Upper lobe of right lung (tissue), 1 donor: ENCODE measurements at places on chromosomes 3 and 15. TPM values are rescaled to one million over a fixed set of nuclear protein-coding genes. Genes with fewer than 3 reads are reported as not detected.

CACNA2D2 gene
- 119 TPM for total RNA-seq

SLC25A20 gene
- 26.0 TPM for total RNA-seq

FMN1 gene
- 33.5 TPM for total RNA-seq

PARP15 gene
- 9.7 TPM for total RNA-seq

GPR156 gene
- total RNA-seq = 0.09 TPM

PPP1R14D gene
- total RNA-seq = 1.3 TPM

FEZF2 gene
- total RNA-seq = not detected

GHRL gene
- total RNA-seq = 2.2 TPM

MINAR1 gene
- 0.26 TPM for total RNA-seq

DUOX1 gene
- total RNA-seq = 327 TPM

SAMD7 gene
- not detected for total RNA-seq

SERP1 gene
- total RNA-seq = 132 TPM

EBLN2 gene
- total RNA-seq = 4.0 TPM

TPM1 gene
- 229 TPM for total RNA-seq

ATP8B4 gene
- 9.4 TPM for total RNA-seq

CFAP44 gene
- 10.3 TPM for total RNA-seq

DAPK2 gene
- total RNA-seq = 73.3 TPM

CCR9 gene
- not detected for total RNA-seq

KLHL40 gene
- total RNA-seq = not detected

SPINK8 gene
- not detected for total RNA-seq

ALDH1A2 gene
- total RNA-seq = 27.3 TPM

DUOXA2 gene
- total RNA-seq = not detected

SCG5 gene
- total RNA-seq = 0.96 TPM

CAMKV gene
- not detected for total RNA-seq

ANO10 gene
- total RNA-seq = 30.6 TPM

TNFSF10 gene
- total RNA-seq = 140 TPM

CELF6 gene
- 5.4 TPM for total RNA-seq

ZNF280D gene
- 46.2 TPM for total RNA-seq

KCNH8 gene
- total RNA-seq = 0.41 TPM

STRIT1 gene
- not detected for total RNA-seq

EXD1 gene
- not detected for total RNA-seq

EPHA6 gene
- total RNA-seq = not detected

HAPLN3 gene
- 4.6 TPM for total RNA-seq

MST1 gene
- total RNA-seq = 23.7 TPM

CIB2 gene
- total RNA-seq = 1.9 TPM

SLC2A2 gene
- not detected for total RNA-seq

GABRR3 gene
- not detected for total RNA-seq

DGKG gene
- total RNA-seq = 4.7 TPM

TEX55 gene
- total RNA-seq = not detected

CEMIP gene
- 17.3 TPM for total RNA-seq

HIGD2B gene
- total RNA-seq = not detected

ATP13A5 gene
- total RNA-seq = 2.0 TPM

CSPG4 gene
- 12.6 TPM for total RNA-seq

SEMA3B gene
- total RNA-seq = 120 TPM

LMCD1 gene
- total RNA-seq = 174 TPM

NOX5 gene
- total RNA-seq = 0.14 TPM

ALPK3 gene
- 21.0 TPM for total RNA-seq

KBTBD8 gene
- total RNA-seq = 6.0 TPM

TUSC7 gene
- total RNA-seq = not detected

PLA2G4D gene
- not detected for total RNA-seq

FOXB1 gene
- total RNA-seq = not detected

CFAP20DC gene
- total RNA-seq = not detected

RTP3 gene
- not detected for total RNA-seq
